Stimulated activated CD8-positive, alpha-beta memory T cell treated with anti-CD3 and anti-CD28 coated beads, Interleukin-2, amount 100 ng/mL, for 1 hour (primary cell): ENCODE measurements at places on chromosomes 11 and 22.

- DNase-seq, result no peak
Observed at GRCh38 chr11:123590296-123590912, 64.0 kb downstream of the SCN3B start.

- no peak for DNase-seq
Observed at GRCh38 chr11:88814076-88814475, 251.7 kb downstream of the GRM5 start.

DNA sequence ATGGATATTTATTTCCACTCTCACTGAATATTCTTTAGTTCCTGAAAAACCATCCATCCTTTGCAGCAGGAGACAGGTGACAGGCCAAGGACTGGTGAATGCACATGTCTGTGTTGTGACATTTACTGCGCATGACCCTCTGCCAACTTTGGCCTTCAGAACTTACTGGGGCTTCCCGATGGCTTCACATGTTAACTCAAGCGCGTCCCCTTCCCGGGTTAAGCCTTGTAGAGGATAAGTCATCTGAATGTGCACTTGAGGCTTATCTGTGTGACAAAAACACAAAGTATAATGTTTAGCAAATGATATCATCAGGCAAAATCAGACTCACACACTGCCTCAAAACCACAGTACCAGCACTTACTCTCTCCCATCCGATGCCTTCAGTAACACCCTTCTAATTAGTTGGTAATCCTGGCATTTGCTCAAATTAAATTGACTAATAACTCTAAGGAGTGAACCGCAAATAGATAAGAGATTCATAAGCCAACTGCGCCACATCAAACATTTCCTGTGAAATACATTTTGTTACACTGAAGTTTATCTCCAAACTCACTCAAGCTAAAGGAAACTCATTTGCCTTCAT lies 286.4 kb downstream of the CADM1 start:
- DNase-seq, result no peak

GRCh38 chr11:14567064-14567651 lies 47.0 kb upstream of the PSMA1 start:
- DNase-seq, result no peak

GRCh38 chr11:40401132-40401853 lies 1058.2 kb downstream of the LRRC4C start:
- no peak for DNase-seq

GRCh38 chr11:114321621-114322257 lies 25.5 kb downstream of the NNMT start:
- no peak for DNase-seq

DNA sequence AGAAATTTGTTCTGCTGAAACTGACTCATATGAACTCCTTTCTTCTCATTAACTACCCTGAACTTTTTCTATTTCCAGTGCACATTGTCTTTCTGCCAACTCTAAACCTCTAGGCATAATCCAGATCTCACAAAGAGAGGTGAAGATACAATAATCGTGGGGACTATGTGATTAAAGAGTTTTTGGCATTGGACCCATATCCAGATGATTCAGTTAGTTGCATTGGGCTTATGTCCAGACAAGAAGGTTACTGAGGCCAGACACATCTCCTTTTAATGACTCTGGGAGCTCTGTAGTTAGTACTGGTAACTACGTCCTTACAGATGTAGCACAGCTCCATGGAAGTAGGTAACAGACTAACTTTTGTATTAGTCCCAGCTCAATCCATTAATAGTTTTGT lies 273.0 kb downstream of the CASP12 start:
- DNase-seq, result no peak

- no peak for DNase-seq
Observed at GRCh38 chr22:34489861-34490260, 569.6 kb upstream of the LARGE1 start.

- no peak for DNase-seq
Observed at GRCh38 chr22:23196165-23196564, 15.9 kb downstream of the BCR start.

DNA sequence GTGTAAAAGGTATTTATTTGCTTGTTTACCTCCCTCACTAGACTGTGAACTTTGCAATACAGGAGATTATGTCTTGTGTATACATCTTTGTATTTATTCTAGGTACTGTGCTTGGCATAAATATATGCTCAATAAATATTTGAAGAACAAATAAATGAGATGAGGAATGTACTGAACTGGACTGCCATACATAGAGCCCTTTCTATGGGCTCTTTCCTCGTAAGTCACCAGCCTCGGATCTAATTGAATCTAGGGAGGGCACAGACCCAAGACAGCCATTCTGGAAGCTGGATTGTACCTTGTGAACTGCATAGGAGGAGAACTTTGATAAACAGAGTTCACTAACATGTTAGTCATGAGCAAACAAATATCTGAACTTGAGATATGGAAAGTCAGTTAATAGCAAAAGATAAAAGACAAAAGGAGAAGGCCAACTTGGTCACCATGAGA lies 503.9 kb downstream of the INSC start:
- no peak for DNase-seq

GRCh38 chr11:45225277-45225676 lies 60.9 kb downstream of the SYT13 start:
- no peak for DNase-seq

DNA sequence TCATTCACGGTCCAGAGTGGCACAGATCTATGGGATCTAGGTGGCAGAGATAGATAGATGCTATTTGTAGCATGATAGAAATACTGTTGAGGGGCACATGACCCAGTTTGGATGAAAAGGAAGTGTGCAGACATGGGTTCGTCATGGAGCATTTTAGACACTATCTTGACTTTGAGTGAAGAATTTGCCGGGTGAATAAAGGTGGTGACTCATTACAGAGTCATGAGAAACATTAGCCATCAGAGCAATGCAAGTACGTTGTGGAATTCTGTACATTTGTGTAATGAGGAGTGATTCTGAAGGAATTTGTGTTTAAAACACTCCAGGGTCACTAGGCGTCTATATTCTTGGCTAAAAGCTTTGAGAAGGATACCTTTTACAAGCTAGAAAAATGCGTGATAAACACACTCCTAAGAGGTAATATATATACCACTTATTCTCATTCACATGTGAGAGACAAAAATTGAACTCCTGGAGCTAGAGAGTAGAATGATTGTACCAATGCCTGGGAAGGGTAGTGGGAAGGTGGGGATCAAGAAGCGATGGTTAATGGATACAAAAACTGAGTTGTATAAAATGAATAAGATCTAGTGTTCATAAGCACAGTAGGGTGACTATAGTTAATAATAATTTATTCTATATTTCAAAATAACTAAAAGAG lies 593.7 kb upstream of the LUZP2 start:
- no peak for DNase-seq

GRCh38 chr11:43736502-43737200 lies 56.1 kb downstream of the HSD17B12 start:
- no peak for DNase-seq

- no peak for DNase-seq
Observed at GRCh38 chr11:69559181-69559580, 77.7 kb downstream of the LINC01488 start.

- no peak for DNase-seq
Observed at GRCh38 chr11:117731722-117732290, 65.2 kb downstream of the DSCAML1 start.
